Ammon's horn (tissue), 1 donor: ENCODE measurements at places on chromosomes 2 and 18.
A peak's percentile ranks its signal among the peaks of the same experiment; 100 is the strongest.

DNA sequence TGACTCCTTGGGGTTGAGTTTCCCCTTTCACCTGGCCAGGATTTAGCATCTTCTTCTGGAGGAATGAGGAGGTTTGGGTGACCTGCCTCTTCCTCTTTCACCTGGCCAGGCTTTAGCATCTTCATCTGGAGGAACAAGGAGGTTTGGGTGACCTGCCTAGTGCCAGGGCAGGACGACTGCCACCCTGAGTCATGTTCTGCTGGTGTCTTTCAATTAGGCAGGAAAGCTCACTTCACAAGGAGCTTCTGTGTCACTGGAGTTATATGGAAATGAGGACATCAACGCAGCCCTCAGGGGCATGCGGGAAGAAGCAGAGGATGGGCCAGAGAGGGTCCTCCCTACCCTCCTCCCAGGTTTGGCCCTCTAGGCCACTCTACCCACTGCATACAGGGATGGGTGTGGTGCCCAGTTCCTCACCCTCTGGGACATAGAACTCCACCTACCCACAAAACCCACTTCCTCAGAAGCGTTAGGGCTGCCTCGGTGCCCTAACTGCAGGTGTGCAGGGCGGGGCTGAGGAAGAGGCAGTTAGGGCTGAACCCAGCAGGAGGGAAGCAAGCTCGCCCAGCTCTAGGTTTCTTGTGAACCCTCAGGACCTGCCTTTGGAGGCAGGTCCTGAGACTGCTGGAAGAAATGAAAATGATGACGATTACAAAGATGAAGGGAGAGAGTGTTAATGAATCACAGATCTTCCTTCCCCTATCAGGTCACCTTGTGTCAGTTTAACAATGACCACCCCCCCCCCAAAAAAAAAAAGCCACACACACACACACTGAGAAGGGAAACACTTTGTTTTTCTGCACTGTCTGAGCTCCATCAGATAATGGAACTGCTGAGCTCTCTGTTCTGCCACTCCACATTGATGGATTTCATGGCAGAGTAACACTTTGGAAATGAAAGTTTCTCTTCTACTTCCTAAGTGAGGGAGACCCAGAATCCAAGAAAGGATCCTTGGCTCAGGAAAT lies 71.0 kb downstream of the ARL4C start:
- no peak for DNase-seq

- no peak for DNase-seq
These were observed 333.9 kb downstream of the LPIN1 start for GRCh38 chr2:12080360-12080759.

DNA sequence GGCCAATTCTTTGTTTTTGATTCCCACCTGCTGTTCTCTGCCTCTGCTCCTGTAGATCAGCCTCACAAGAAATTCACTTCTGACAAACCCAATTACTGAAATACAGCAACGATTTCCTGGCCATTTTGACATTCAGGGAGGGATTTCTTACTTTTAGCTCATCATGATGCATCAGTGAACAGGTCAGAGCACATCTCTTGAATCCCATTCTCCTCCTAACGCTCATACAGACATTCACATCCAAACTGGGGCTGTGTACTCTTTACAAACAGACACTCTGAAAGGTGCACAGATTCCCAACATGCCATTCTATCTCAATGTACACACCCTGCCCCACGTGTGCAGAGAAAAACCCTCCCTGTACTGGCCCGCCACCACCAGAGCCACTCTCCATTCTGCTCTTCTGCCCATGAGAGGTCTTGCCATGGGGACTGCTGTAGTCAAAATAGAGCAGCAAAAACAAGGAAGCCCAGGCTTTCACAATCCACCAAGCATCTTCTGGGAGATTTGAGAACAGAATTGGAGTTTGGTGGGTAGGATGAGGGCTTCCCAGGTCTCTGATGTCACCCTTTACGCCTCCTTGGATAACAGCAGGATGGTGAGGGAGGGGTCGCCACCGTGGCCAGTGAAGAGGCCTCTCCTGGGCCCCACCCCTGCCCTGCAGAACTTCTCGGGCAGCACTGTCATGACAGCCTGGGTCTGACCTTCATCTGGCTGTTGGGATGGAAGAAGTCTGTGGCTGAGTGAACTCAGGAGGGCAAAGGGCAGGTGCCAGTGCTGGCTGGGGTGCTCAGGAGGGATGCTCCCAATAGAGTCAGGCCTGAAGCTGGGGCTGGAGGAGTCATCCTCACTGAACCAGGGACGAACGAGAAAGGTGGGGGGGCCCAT lies 41.9 kb upstream of the ZFP36L2 start:
- no peak for DNase-seq

DNA sequence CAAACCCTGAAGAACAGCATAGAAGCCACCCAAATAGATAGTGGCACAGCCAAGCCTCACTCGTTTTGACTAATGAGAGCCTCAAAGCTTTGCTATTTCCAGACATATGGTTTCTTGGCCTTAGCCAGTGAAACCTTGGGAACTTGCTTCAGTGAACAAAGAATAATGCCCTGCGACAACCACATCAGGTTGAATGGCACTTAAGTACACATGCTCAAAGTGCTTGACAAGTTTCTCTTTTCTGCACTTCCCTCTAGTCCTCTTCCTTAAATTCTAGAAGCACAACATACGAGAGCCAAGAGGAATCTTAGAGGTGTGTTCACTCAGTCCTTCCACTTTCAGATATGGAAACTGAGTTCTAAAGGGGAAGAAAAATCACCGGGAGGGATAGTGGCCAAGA lies 258.3 kb downstream of the HAUS1 start:
- DNase-seq, result no peak

GRCh38 chr2:189252991-189253675 lies 73.6 kb upstream of the COL5A2 start:
- no peak for DNase-seq

GRCh38 chr18:73647391-73647790 lies 500.2 kb downstream of the FBXO15 start:
- no peak for DNase-seq

- no peak for DNase-seq
These were observed 341.6 kb upstream of the NT5C1B start for GRCh38 chr2:18930971-18931370.

DNA sequence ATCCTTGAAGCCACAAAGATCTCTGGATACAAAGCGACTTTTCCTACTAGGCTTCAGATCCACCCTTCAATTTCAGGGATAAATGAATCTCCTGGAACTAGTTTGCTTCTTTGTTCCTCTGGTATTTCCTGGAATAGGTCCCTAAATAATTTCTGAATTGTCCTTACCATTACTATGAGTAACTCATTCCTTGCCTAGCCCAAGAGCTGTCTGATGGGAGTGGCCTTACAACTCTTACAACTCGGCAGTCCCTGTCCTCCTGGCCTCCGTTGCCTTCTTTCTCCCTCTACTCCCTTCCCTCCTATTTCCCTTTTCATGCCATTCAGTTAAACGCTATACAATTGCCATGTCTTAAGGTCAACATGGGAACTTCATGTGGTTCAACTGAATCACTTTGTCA lies 98.2 kb upstream of the FHL2 start:
- no peak for DNase-seq

GRCh38 chr2:190815226-190815625 lies 65.4 kb upstream of the GLS start:
- no peak for DNase-seq

GRCh38 chr2:179900655-179901054 lies 39.2 kb upstream of the ZNF385B start:
- no peak for DNase-seq

DNA sequence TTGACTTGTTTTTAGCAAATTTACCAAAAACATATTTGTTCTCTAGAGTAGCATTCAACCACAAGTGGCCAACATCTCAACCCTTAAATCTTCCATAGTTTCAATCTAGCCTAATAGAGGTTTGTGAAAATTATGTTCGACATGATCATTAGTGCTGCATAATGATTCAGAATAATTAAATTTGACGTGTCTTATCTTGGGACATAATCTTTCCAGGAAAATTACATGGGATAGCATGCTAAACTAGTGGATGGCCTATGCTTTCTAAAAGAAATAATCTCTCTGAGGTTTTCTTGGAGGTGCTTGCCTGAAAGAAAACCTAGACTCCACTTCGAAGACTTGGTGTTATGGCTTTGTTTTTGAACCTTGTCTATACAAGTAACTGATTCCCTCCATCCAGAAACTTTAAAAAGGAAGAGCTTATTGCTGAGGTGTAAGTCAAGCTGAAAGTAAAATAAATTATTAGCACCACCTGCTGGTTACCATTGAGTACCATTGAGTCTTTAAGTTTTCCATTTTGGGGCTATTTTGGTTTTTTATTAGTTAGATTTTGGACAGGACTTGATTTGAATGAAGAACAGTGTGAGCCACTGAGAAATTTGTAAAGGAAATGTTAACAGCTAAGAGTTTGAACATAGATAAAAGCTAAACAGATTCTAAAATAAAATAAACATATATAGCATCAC lies 32.7 kb downstream of the COX7A2L start:
- no peak for DNase-seq

GRCh38 chr18:50992351-50992762 lies 24.5 kb downstream of the ELAC1 start:
- DNase-seq, result no peak

DNA sequence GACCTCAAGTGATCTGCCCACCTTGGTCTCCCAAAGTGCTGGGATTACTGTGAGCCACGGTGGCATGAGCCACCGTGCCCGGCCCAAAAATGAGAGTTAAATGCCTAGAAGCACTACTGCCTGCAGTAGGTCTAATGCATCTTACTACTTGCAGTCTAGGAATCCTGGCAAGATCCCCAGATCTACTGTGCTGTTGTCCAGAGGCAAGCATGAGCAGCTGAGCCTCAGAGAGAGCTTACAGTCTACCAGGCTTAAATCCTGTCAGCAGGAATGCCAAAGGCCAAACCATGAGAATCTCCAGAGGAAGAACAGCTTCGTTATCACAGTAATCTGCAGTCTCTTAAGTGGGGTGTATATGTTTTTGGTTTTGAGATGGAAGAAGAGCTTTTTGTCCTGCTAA lies 54.4 kb downstream of the XRCC5 start:
- DNase-seq, result no peak

- DNase-seq, result no peak
These were observed 222.9 kb upstream of the CDH2 start for GRCh38 chr18:28399781-28400362.

GRCh38 chr18:73168236-73168635 lies 300.4 kb upstream of the NETO1 start:
- no peak for DNase-seq

GRCh38 chr2:134594399-134594798 lies 124.4 kb downstream of the TMEM163 start:
- no peak for DNase-seq

GRCh38 chr18:63823516-63824219 lies 48.5 kb downstream of the SERPINB7 start:
- DNase-seq, result peak; percentile 51

GRCh38 chr2:226450141-226450540 lies 349.5 kb downstream of the IRS1 start:
- DNase-seq, result no peak

GRCh38 chr18:23165271-23166068 lies 30.2 kb downstream of the CABLES1 start:
- DNase-seq, result no peak

DNA sequence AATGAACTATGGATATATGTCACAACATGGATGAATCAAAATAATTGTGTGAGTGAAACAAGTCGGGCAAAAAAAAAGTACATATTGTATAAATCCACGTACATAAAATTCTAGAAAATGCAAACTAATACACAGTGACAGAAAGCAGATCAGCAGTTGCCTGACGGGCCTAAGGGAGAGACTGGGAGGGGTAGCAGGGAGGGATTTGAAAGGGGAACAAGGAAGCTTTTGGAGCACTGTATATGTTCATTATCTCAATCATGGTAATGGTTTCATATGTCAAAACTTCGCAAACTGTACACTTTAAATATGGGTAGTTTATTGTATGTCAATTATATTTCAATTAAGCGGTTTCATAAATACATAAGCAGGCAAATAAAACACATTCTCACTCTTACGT lies 153.8 kb downstream of the ANKRD44 start:
- no peak for DNase-seq

GRCh38 chr2:69805887-69806286 lies 23.6 kb upstream of the GMCL1 start:
- no peak for DNase-seq

- no peak for DNase-seq
These were observed 62.6 kb downstream of the DSEL start for GRCh38 chr18:67453901-67454300.

GRCh38 chr2:85694052-85695025 lies at the start of gene GNLY:
Gene GNLY (plus strand): TSS chr2:85694358. CDS start chr2:85694419, 61 bp downstream.
- DNase-seq, result no peak

DNA sequence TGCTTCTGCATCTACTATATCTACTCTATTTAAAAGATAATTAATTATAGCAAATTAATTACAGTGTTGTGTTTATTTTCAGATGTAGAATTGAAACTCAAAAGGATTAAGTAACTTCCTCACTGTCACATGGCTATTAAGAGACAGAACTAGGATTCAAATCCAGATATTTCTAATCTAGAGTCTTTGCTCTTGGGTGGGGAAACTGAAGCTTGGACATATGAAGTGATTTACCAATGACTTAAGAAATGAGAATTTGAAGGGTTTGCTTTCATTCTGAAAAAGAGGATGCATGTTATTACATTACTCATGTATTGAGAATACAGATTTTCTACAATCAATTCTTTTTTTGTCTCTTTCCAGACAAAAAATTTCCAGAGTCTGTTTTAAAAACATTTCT lies 191.5 kb upstream of the SMAD7 start:
- no peak for DNase-seq

DNA sequence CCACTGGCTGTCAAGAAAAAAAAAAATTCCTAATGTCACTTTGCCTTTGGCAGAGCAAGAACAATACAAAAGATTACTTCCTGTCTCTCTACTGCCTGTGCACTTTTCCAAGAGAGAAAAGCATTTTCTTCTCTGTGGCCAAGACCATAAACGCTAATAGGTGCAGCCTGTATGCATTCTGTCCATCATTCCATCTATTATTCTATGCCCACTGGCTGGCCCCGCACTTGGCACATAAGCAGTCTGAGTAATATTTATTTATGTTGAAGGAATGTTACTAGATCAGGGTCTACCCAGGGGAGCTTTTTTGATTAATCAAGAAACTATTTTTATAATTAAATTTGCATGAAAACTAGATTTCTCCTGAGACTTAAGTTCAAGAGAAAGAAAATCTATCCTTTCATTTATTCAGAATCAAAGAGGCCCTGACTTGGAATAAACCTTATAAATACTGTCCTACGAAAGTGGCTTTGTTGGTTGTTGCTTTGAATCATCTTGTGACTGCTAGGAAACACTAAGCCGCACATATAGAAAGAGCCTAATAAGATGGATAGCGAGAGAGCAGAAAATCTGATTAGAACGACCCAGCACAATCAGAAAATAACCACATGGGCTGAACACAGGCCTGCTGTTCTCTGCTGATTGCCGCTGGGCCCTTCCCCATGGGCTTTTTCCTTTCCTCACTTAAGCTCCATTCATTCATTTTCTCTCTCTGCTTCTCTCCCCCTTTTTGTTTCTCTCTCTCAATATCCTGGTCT lies 59.4 kb downstream of the MMADHC start:
- no peak for DNase-seq

DNA sequence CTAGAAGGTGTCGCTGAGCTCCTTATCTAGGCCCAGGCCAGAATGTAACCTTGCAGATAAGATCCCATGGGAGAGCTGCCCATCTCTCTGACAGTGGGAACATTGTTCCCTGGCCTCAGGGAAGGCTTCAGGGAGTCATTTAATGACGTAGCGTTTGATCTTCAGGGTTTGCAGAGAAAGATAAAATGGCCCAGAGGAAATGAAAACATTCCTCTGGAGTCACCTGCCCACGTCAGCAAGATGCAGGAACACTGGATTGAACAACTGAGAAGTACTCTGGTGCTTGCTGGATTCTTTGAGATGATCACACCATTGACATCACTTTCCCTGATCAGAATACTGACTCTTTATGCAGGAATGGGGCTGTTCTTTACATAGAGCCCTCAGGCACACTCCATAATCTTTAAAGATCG lies 51.6 kb downstream of the MAPK4 start:
- no peak for DNase-seq
